ENCODE measurements at places on chromosomes 4 and X. TPM values are rescaled to one million over a fixed set of nuclear protein-coding genes. Genes with fewer than 3 reads are reported as not detected.

- DNase-seq, result no peak
Observed at GRCh38 chr4:113285501-113285900, 236.0 kb downstream of the ANK2 start.

The XIAP gene
- 71.0 TPM for total RNA-seq

- DNase-seq, result peak; percentile 88
Observed at GRCh38 chr4:128517739-128518510, 230.3 kb upstream of the PGRMC2 start.

GRCh38 chr4:94639298-94639697 is 118.5 kb upstream of the BMPR1B start:
- DNase-seq, result no peak

- DNase-seq, result no peak
Observed at GRCh38 chr4:58738375-58738774, 1628.2 kb upstream of the IGFBP7 start.

DNA sequence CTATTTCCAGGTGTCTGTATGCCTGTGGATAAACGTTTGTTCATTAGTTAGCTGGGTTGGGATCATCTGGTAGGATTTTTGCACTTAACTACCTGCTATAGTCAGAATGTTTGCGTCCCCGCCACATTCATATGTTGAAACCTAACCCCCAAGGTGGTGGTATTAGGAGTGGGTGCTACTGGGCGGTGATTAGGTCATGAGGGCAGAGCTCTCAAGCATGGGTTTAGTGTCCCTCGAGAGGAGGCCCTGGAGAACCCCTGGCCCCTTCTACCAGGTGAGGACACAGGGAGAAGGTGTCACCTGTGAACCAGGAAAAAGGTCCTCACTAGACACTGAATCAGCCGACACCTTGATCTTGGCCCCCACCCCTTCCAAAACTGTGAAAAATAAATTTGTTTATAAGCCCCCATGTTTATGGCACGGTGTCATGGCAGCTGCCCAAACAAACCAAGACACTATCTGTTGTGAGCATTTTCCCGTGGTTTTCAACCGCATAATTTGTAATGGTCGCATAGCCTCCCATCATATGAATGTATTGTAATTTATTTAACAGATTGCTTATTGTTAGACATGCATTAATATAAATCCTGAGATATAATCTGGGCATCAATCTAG is 92.7 kb upstream of the TRIM2 start:
- DNase-seq, result no peak

The XKRX gene
- total RNA-seq, result not detected

The RNF212 gene
- not detected for total RNA-seq

The KANTR gene
- 5.1 TPM for total RNA-seq

- DNase-seq, result no peak
Observed at GRCh38 chr4:151313306-151314009, 11.9 kb downstream of the SH3D19 start.

DNA sequence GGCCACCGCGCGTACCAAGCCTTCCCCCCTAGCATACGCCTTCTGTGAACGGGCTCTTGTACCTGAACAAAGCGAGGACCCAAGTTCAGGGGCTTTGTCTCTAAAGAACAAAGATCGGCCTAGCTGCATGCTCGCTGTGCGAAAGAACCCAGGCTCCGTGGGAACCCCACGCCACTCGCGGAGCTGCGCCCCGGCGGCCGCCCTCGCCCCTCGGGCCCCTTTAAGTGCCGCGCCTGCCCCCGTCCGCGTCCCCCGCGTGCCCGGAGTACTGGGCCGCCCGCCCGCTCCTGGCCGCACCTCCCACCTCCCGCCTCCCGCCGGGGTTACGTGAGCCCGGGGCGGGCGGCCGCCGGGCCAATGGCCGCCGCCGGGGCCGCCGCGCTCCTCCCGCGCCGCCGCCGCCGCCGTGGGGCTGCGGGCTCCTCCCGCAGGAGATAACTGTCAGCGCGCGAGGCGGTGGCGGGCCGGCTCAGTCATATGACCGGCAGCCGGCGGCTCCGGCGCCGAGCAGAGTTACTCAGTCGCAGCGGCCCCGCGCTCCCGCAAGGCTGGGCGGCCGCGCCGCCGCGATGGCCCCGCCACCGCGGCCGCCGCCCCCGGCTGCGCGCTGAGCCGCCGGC is at the start of gene FNIP2:
Gene FNIP2 (plus strand): TSS at position 472 of the 620 bp plus-strand sequence. CDS start 187 bp downstream, outside the sequence.
- peak; percentile 74 for DNase-seq

GRCh38 chr4:1795299-1796195 is 2.5 kb downstream of the FGFR3 start:
- no peak for DNase-seq

The ADH1A gene
- total RNA-seq, result not detected

- DNase-seq, result peak; percentile 35
Observed at GRCh38 chr4:159206427-159206871, 103.6 kb downstream of the RAPGEF2 start.

The CLNK gene
- total RNA-seq, result not detected

DNA sequence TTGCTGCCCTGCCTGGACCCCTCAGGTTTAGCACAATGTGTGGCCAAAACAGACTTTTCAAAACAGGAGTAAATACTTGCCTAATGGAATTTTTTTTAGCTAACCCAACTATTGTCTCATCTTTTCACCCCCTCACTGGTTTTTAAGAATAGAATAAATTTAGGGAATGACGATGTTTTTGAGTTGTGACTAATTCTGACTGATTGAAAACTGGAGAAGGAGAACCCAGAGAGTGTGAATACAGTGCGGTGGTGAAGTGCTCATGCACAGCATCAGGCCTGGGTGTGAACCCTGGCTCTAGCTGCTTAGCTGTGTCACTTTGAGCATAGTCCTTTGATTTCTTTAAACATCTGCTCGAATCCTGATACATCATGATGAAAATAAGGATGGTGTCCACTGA is 10.5 kb downstream of the ANTXR2 start:
- DNase-seq, result peak; percentile 16

GRCh38 chrX:22652596-22652995 is 347.2 kb upstream of the DDX53 start:
- no peak for DNase-seq

DNA sequence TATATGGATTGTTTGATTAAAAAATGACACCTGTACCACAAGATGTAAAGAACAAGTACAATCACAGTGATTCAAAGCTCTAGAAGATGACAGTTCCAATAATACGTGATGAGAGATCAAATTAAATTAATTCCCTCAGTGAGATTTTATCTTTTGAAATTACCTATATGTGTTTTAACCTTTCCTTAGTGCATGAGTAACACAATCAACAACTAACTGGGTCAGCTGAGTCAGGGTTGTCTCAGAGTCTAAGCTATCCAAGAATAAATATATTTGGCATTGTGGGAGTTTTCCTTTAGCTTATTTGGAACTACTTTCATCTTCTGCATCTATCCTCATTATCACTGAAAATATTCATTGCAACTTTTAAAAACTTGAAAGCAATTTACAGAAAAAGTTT is 162.8 kb downstream of the WDFY3 start:
- DNase-seq, result no peak

DNA sequence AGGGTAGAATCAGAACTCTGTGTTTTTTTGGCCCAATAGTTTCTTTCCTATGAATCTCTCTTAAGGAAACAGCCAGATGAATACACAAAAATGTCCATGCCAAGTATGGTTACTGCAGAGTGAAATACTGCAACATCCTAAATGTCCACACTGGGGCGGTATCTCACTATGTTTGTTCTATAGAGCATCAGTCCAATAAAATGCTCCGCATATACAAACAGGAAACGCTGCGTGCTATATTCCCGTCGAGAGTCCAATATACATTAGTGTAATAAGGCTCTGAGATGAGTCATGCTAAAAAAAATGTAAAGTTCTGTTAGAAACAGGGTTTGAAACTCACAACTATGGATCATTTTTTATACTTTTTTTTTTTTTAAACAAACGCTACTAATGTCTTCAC is 72.9 kb upstream of the ENOX2 start:
- peak; percentile 7 for DNase-seq

DNA sequence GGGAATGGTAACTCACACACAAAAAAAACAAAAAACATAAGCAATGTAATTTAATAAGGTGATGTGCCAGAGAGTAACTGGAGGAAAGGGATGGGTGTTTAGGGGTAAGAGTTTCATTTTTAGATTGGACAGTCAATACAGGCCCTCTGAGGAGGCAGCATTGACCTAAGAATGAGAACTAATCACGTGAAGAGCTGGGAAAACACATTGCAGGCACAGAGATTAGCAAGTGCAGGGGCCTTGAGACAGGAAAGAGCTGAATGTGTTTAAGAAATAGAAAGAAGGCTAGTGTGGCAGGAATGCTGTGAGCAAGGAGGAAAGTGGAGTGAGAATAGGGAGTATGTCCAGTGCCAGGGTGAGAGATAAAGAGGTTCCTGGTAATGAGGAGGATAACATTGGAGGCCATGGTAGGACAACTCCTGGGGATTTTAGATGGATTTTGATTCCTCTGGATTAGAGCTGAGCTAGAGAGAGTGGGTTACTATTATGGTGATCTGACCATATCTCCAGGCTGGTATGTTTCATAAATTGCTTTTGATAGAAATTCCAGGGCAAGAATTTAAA is 17.6 kb downstream of the PDLIM5 start:
- DNase-seq, result no peak

The GPR173 gene
- total RNA-seq, result 0.19 TPM

The P2RY4 gene
- total RNA-seq, result not detected

- DNase-seq, result no peak
Observed at GRCh38 chr4:97334348-97334747, 808.9 kb downstream of the STPG2 start.

The ARHGAP6 gene
- total RNA-seq, result 1.2 TPM

The LRAT gene
- not detected for total RNA-seq

DNA sequence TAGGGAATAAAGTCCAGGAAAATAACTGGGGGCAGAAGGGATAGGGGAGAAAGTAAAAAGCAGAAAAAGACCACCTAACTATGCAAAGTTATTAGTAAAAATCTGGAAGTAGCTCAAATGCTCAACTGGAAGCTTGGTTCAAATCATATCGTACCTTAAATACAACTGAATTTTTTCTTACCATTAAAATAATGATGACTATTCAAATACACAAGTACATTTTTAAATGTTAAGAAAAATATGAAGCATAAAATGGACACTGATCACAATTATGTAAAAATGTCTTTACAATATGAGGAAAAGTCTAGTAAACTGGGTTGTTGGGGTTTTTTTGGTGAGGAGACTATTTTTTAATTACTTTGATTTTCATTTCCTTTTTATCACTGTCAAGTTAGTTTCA is 3.1 kb downstream of the BRWD3 start:
- no peak for DNase-seq

- DNase-seq, result no peak
Observed at GRCh38 chrX:52983321-52984000, 25.1 kb upstream of the FAM156A start.

The IL2 gene
- total RNA-seq, result not detected

The FGFBP1 gene
- total RNA-seq, result not detected

The ALB gene
- total RNA-seq, result not detected

DNA sequence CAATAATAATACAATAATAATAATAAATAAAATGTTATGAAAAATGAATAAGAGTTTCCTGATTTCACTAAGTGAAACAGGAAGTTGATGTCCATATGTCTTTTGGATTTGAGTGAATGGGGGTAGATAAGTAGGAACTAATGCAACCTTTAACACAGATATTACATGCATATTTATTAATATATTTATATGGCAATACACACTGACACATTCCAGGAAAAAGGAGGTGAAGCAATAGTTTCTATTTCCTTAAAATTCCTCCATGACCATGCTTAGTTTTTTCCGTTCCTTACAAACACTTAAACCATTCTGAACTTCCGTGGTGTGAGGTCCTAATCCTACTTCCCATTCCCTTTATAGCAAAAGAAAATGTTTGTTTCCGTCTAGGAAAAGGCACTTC is 48.3 kb downstream of the ATXN3L start:
- no peak for DNase-seq

DNA sequence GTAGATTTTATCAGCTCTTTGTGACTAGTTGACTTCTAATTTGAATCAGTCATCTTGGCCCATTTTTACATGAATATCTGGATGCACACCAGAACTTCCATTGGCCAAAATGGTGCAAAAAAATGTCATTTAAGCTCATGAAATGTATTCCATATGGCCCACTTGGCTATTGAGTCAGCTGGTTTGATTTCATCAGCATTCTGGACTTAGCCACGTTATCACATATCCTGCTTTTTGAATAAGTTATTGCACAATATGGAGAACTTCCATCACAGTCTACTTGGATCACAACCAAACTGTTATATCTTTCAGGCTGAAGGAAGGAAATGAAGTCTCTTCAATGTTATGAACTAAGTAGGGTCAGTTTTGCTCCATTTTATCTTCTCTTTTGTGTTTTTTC is 640.6 kb downstream of the PCDH7 start:
- DNase-seq, result no peak

DNA sequence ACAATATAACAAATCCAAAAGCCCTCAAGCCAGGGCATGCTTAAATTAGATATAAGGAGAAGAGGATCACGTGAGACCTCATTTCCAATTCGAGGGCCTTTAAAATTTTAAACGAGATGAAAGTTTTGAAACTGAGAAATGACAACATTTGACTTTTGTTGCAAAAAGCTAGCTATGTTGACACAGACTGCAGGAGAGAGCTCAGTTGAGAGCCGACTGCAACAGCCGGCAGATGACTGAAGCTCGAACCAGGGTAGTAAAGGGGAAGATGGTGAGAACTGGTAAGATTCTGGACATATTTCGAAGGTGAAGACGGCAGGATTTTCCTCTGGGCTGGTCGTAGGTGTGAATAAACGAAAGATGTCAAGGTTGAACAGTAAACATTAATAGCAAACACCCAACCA is 773 bp downstream of the PRMT9 start:
- DNase-seq, result no peak

DNA sequence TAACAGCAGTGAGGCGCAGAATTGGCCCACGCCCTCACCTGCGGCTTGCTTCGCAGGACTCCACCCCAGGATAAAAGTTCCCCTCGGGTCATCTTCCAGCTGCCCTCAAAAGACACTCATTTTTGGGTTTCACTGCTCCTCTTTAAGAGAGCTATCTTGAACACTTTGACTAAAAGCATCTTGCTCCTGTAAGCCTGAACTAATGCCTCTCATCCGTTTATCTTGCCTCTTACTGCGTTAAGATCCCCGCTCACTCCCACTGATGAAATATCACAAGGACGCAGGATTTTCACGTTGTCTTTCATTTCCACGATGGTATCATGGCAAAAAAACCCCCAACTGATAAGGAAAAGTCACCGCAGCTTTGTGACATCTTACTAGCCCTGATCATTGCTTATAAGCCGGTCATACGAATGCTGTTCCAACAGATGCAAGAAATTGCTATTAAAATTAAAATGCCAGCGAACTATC is 591 bp upstream of the ACSL4 start:
- no peak for DNase-seq

DNA sequence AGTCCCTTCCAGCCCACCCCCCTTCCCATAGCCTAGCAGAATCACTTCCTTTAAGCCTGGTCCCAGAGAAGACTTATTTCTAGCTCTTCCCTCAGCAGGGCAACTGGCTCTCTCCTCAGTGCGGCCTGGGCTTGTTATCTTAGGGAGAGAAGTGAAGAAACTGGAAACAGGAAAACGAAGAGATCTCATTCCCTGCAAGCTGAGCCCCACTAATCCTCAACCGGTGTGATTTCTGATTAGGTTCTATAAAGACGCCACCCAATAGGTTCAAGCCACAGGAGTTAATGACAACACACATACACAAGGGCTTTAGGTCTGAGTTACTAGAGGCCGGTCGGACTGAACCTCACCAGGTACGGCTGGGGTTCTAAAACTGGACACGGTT is 3.2 kb downstream of the GSX2 start:
- DNase-seq, result no peak

- DNase-seq, result no peak
Observed at GRCh38 chr4:4853921-4854648, 5.4 kb upstream of the MSX1 start.
